ENCODE measurements at places on chromosomes 12 and 14.

- DNase-seq = peak; percentile 49
Measured at GRCh38 chr12:93851257-93851671, 174.1 kb downstream of the CRADD start.

DNA sequence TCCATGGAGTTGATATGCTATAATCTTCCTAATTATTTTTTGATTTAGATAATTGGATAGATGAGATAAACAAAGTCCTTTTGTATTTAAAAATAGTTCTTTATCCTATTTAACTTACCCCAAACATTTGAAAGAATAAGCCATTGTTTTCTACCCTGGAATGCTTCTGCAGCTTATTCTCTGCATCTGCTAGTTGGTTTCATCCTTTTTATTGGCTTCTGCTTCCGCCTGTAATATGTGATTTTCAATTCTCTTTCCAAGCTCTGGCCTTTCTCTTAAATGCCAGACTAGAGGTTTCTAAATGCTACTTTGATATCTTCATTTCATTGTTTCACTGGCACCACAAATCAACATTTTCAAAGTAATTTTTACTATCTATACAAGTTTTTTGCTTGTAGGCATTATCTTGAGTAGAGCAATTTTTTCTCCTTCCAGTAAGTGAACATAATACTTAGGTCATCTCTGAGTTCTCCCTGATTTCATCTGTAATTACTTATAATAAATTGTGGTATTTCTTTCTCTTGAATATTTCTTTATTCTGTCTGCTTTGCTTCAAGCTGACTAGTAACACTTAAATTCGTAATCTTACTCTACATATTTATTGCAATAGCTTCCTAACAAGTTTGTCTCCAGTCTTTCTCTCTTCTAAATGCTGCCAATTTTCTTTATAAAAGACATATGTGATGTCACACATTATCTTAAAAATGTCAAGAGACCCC, 958.4 kb downstream of the SLC6A15 start:
- DNase-seq = no peak

GRCh38 chr12:91852634-91853033, 293.0 kb downstream of the BTG1 start:
- DNase-seq = no peak

- no peak for DNase-seq
Measured at GRCh38 chr14:103828315-103828967, 18.9 kb downstream of the PPP1R13B start.

- DNase-seq = no peak
Measured at GRCh38 chr14:24630872-24631477, 3.0 kb downstream of the GZMB start.

GRCh38 chr14:47269756-47270492, 405.5 kb downstream of the MDGA2 start:
- no peak for DNase-seq

- DNase-seq = no peak
Measured at GRCh38 chr12:128753438-128753837, 70.3 kb downstream of the SLC15A4 start.

DNA sequence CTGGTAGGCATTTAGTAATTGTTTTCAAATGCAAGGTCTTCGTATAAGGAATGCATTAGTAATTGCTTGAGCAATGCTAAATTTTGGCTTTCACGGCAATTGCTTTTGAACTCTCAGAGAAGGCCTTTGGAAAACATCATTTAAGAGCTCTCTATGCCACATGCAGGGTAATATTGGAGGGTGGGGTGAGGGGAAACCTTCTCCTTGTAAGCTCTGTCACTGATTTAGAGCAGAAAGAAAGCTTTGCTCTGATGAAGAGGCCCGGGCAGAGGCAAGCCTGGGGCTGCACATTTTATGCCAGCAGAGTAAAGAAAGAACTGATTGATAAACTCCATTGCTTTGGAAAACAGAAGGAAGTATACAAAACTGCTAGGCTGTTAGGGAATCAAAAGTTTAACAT, 70.9 kb downstream of the TRIM9 start:
- DNase-seq = no peak

DNA sequence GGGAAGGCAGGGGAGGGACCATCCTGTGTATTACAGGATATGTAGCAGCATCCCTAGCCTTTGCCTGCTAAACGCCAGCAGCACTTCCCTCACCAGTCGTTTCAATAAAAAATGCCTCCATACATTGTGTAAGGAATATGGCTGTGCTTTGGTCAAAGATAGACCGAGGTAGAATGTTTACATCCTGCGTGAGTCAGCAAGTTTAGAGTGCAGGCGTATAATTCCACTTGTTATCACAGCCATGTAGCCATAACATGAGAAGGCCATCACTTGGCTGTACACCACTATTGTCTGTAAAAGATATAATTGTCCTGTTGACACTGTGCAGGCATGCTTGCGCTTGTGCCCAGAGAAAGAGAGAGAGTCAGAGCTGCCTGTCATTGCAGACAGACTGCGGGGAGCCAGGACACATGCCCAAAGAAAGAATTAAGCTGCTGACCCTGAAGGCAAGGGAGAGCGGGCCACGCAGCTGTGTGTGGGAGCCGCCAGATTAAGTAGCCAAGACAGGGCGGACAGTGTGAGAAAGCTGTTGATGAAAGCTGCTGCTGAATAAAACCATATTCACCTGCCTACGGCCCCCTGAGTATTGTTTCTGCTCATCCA, 68.4 kb downstream of the CRACR2A start:
- DNase-seq = no peak

- DNase-seq = peak; percentile 6
Measured at GRCh38 chr12:98646294-98647090, 1.4 kb downstream of the APAF1 start.

DNA sequence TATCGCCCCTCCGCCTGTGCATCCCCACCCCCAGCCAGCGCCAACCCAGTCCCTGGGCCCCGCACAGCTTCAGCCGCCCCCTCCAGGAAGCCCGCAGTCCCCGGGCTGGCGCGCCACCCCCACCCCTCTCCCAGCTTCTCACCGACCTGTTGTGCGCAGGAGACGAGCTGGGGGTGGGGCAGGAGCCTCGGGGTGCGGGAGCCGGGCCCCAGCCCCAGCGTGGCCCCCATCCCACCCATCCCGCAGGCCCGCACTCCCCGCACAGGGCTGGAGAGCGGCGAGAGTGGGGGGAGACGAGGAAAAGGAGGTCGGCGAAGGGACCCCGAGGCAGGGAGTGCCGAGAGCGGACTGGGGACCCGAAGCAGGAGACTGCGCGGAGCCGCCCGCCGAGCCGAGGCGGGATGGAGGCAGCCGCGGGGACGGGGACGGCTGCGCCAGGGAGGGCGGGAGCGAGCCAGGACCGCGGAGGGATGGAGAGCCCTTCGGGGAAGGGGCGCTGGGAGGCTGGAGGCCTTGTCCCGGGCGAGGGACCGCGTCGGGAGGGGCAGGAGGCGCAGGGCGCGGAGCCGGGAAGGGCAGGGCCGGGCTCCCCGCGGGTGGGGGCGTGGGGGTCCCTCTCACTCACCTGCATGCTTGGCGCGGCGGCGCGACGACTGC, 498 bp downstream of the PIANP start:
- DNase-seq = no peak
